ENCODE measurements at places on chromosomes 3 and 15.

GRCh38 chr3:68403741-68404140 is 528.6 kb downstream of the TAFA4 start:
- DNase-seq = no peak

GRCh38 chr15:52030010-52030409 is 11.0 kb downstream of the MAPK6 start:
- DNase-seq = no peak

DNA sequence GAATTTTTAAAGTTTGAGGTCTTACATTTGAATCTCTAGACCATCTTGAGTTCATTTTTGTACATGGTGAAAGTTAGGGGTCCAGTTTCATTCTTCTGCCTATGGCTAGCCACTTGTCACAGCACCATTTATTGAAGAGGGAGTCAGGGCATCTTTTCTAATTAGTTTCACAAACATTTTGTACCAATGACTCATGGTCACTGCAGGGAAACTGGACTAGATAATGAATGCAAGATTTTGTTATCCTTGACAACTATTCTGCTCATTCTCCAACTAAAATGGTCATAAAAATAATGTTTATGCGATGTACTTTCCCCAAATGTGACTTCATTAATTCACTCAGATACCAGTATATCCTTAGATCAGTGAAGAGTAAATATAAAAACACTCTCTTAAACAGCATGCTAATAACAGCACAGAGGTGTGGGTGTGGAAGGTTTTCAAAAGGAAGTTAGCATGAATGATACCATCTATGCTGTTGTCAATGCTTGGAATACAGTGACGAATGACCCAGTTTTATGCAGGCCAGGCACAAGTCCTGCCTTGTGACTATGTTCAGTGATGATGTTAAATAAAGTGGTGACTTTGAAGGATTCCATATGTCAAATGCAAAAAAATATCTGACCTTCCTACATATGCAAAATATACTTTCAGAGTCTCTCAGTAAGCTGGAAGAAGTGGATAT is 314.9 kb upstream of the TMCO5A start:
- no peak for DNase-seq

DNA sequence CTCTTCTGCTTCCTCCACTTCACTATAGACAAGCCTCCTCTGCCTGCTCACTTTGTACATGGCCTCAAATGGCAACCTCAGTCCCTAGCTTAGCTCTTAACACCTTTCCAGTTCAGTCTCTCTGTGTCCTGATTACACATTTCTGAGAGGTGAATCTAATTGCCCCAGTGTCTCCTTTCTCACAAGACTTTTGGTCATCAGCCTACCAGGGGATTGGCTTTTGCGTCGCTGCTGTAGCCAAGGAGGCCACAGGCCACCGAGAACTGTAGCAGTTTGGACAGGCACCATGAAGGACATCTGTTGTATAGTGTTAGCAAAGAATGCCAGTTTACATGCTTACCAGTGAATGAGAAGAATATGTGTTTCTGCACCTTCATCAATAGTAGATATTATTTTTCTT is 8.5 kb downstream of the IREB2 start:
- no peak for DNase-seq

DNA sequence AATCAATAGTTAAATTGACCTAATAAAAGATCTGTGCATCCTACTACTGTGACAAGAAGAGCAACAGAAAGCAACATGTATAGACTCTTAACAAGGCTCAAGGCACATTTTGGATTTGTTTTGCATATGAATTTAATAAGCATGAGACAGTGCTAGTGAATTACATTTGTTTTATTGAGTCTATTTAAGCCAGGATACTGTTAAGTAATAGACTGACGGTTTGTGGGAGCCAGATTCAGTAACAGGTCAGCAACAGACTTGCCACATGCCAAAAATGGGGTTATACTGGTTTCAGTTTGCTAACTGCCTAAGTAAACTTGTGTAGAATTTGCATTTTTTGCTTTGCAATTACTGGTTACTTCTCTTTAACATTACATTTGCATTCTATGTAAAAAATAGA is 54.0 kb downstream of the MBNL1 start:
- DNase-seq = peak; percentile 48

- DNase-seq = no peak
Measured at GRCh38 chr3:182971637-182972036, 8.7 kb downstream of the DCUN1D1 start.

- DNase-seq = no peak
Measured at GRCh38 chr3:10519236-10519635, 13.8 kb upstream of the ATP2B2 start.

- no peak for DNase-seq
Measured at GRCh38 chr3:110184536-110184935, 847.2 kb upstream of the DPPA4 start.

GRCh38 chr15:89673165-89673512 is 6.0 kb downstream of the PLIN1 start:
- no peak for DNase-seq

GRCh38 chr3:113498221-113499005 is 16.5 kb downstream of the SPICE1 start:
- DNase-seq = no peak

GRCh38 chr3:144173491-144173890 is 201.9 kb downstream of the DIPK2A start:
- DNase-seq = no peak

DNA sequence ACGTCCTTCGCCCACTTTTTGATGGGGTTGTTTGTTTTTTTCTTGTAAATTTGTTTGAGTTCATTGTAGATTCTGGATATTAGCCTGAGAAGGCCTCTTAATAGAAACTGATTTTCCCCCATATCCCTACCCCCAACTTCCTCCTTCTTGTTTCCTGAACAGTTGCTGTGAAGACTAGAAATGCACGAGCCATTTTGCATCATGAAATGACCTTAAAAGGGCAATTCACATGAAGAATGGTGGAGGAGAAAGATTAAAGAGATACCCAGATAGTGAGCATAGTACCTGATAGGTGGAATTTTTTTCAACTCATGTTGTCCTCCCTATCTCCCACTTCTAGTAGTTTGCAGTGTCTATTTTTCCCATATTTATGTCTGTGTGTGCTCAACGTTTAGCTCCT is 55.2 kb upstream of the KCNH8 start:
- DNase-seq = no peak

GRCh38 chr3:175486255-175486654 is 627.1 kb downstream of the NAALADL2 start:
- DNase-seq = no peak

DNA sequence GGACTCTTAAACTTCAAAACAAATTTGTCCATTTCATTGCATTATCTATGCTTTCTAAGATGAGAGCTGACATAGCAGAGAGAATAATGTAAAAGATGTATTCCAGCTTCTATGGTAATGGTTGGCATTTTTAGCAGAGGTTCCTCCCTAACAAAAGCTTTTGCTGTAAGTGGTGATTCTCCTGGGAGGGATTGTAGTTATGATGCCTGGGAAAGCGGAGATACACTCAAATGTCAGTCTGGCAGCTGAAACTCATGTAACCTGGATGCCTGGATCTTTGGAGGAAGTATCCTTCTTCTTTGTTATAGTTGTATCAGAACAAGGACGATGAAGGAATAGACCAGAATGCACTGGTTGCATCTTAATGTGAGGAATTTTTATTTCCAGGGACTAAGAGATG is 7.5 kb downstream of the CHL1 start:
- no peak for DNase-seq

- no peak for DNase-seq
Measured at GRCh38 chr15:64383760-64384159, 2.5 kb upstream of the PCLAF start.

DNA sequence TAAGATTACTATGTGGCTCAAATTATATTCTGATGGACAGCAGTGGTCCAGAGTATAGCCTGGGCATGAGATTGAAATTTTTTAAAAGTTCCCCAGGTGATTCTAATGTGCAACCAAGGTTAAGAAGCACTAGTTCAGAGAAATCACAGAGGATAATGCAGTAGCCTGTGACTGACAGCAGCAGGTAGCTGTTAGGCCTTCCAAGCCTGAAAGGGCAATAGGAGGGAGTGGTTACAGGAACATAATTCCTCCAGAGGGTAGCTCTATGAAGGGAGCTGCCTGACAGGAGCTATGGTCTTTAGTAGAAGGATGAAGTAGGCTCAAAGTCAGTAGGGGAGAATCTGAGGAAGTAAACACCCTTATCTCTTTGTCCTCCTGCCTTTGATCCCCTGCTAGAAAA is 342.9 kb upstream of the PPP2R3A start:
- DNase-seq = no peak

GRCh38 chr3:186259612-186260383 is 102.2 kb downstream of the DGKG start:
- peak; percentile 73 for DNase-seq

GRCh38 chr3:47636225-47636624 is 57.6 kb upstream of the CSPG5 start:
- no peak for DNase-seq

- no peak for DNase-seq
Measured at GRCh38 chr3:17135696-17136095, 250.9 kb downstream of the PLCL2 start.

DNA sequence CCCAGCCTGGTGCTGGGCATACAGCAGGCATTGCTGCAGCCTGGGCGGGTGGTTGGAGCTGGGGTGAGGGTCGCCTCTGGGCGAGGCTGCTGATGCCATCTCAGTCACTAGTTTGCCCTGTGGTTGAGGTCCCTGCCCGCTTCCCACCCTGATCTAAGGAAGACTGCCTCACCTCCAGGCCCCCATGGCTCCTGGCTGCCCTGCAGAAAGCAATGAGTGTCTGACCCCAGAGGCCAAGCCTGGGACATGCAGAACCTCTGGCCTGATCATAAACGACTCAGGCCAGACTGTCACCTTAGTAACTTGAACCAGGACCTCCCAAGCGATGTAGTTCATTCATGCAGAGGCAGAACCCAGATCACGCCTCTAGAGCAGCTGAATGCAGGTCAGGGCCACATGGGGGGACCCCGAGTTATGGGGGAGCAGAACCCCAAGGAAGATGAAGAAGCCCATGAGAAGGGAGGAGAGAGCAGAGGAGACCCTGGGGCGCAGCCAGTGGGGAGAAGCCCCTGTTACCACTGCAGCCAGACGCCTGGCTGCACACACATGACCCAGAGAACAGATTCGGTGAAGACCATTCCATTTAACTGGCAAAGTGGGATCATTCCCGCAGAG is 213.9 kb downstream of the TBC1D2B start:
- DNase-seq = no peak

DNA sequence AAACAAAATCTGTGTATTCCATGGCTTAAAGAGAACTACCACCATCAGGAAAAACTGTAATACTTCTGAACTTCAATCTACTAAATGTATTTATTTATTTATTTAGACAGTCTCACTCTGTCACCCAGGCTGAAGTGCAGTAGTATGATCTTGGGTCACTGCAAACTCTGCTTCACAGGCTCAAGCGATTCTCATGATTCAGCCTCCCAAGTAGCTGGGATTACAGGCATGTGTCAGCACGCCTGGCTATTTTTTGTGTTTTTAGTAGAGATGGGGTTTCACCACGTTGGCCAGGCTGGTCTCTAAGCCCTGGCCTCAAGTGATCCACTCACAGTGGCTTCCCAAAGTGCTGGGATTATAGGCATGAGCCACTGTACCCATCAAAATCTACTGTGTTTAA is 202.3 kb upstream of the POU1F1 start:
- no peak for DNase-seq

DNA sequence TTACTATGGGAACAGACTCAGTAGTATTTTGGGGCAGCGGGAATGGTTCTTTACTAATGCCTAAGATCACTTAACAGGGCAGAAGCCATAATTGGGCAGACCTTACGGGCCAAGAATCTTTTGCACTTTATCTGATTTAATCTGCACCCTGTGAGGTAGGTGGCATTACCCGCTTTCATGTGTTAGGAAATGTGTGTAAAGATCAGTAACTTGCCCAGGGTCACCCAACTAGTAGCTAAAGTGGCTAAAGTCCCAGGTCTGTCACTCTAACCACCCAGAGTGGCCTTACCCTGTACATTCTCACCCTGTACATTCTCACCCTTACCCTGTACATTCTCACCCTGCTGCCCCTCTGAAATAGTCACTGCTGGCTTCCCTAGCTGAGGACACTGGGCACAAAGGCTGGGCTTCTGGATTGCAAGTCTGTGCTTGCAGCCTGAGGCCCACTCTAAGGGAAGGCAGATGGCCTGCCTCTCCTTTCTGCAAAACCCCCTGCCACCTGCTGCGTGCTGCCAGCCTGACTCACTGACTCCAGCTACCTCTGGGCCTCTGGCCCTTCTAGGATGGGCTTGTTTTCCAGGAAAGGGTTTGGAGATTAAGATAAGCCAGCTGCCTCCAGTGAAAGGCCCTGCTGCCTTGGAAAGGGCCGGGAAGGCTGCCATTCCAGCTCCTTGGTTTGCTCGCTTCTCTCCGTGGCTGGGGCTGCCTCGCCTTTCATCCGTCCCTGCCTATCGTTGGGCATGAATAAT is 37.5 kb upstream of the MYZAP start:
- no peak for DNase-seq

GRCh38 chr3:33636125-33636850 is 81.8 kb downstream of the CLASP2 start:
- DNase-seq = peak; percentile 25

DNA sequence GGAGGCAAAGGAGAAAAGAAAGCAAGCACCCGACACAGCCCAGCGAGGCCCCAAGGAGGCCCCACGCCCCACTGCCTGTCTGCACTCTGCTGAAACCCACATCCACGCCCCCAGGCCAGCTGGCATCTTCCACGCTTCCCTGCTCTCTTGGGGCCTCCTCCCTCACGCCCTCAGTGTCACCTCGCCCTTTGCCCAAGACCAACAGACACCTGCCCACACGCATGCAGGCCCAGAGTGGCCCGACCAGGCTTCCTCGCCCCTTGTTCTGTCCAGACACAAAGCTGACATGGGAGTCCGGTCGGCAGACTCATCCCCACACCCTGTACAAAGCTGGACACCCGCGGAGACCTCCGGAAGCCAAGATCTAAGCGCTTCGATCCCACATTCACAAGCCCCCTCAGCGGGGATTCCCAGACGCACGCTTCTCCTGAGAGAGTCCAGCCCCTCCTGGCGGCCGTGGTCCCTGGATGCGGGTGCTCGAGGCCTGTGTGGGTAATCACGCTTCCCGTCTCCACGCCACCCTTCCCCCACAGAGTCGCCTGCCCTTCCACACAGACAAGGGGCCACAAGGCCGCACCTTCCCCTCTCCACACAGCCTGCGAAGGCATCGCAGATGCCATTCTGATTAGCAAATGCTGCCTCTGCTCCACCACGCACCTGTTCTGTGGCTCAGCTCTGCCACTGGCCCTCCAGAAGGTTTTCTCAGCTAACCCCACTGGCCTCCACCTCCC is 176.6 kb downstream of the XXYLT1 start:
- DNase-seq = no peak

DNA sequence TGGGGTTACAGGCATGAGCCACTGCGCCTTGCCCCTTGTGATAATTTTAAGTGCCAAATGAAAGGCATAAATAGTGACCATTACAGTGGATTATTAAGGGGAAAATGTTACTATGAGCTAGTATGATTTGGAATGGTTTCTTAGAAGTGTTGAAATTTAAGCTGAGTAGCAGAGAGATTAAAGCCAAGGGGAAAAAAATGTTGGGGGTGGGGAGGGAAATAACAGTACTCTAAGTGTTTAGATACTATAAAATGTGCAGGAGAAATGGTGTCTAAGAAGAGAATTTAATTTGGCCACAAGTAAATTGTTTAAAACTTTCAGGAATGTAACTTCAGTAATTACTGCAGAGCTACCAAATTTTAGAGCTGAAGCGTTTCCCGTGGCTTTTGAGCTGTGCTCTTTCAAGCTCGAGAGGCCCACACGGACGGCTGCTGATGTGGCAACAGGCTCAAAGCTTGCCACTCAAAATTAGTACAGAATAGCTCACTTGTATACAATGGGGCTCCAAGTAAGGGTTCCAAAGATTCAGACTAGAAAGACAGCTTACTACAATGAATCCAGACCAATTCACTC is 23.9 kb upstream of the SLC12A8 start:
- DNase-seq = no peak

GRCh38 chr15:40331026-40331425 is 7.5 kb downstream of the INAFM2 start:
- DNase-seq = no peak
